ENCODE measurements at places on chromosomes 5 and 9. TPM values are rescaled to one million over a fixed set of nuclear protein-coding genes. Genes with fewer than 3 reads are reported as not detected.

Gene SPINK7
- total RNA-seq: not detected

DNA sequence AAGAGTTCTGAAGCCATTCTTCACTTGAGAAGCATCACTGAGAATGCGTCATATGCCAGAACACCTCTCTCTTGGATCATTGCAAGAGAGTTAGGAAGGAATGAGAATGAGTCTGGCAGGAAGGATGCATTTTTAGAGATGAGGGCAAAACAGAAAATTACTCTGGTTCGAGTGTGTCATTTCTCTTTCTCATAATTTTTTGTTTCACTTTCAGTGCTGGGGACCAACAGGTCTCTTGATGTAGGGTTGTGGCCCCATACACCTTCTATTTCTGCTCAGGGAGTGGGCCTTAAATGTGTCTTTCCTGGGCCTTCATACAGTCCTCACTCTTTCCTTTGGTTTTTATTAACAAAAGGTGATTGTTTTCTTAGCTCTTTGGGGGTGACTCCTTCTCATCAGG lies 302.4 kb downstream of the NR3C1 start:
- DNase-seq: no peak

GRCh38 chr5:163453705-163454104 lies 6.2 kb downstream of the NUDCD2 start:
- no peak for DNase-seq

Gene GHR
- total RNA-seq: 13.4 TPM

- no peak for DNase-seq
Observed at GRCh38 chr5:1961952-1962595, 79.3 kb upstream of the IRX4 start.

DNA sequence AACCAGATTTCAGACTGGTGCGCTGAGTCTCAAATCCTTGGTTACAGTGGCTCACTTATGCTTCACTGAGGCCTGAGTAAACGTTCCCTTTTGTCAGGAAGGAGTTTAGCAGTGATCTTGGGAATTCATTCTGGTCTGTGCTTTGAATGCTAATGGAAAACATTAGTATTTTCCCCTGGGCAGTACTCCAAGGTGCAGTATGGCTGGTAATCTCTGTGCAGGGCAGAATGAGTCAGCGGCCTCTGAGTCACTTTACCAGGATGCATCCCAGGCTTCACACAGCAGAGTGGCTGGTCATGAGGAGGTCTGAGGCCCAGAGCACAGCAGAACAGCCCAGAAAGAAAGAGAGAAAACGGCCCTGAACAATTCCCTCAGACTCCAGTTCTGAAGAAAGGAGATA lies 54.0 kb downstream of the PCA3 start:
- DNase-seq: peak; percentile 29

Gene FCN1
- total RNA-seq: 9.3 TPM

DNA sequence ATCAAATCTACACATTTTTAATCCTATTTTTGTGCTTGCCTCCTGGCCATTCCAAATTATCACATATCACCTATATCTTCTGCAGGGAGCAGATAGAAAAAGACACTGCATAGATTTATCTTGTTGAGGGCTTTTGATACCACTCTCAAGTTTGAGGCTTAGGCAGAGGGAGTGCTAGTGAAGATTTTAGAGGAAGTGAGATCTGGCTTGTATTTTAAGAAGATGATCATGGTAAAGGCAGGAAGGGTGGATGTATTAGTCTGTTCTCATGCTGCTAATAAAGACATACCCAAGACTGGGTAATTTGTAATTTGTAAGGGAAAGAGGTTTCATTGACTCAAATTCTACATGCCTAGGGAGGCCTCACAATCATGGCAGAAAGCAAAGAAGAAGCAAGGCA lies 220.9 kb upstream of the TUT7 start:
- DNase-seq: no peak

GRCh38 chr9:18106006-18106560 lies 367.9 kb upstream of the ADAMTSL1 start:
- DNase-seq: no peak

DNA sequence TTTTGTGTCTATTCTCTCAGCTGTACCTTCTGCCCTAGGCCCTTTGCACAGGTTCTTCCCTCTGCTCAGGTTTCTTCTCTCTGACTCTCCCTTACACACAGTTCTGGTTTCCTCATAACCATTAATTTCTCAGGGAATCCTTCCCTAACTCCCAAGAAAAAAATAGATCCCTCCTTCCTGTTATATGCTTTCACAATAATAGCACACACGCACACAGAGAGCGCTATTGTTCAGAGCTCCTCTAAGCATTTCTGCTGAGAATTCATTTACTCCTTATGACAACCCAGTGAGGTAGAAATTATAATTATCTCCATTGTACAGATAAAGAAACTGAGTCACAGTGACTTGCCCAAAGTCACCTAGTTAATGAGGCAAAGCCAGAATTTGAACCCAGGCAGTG lies 1.7 kb upstream of the TCOF1 start:
- DNase-seq: no peak

All from tongue (tissue), 3 donors.